ENCODE measurements at places on chromosomes 3 and 15.

GRCh38 chr3:170732660-170733245 lies 137.2 kb downstream of the RPL22L1 start:
- no peak for DNase-seq

GRCh38 chr3:160003520-160004128 lies 15.0 kb downstream of the IL12A start:
- no peak for DNase-seq

GRCh38 chr15:77024273-77025082 lies 29.6 kb downstream of the PSTPIP1 start:
- peak; percentile 55 for DNase-seq

- peak; percentile 44 for DNase-seq
Measured at GRCh38 chr3:72482589-72483321, 365.5 kb downstream of the SHQ1 start.

DNA sequence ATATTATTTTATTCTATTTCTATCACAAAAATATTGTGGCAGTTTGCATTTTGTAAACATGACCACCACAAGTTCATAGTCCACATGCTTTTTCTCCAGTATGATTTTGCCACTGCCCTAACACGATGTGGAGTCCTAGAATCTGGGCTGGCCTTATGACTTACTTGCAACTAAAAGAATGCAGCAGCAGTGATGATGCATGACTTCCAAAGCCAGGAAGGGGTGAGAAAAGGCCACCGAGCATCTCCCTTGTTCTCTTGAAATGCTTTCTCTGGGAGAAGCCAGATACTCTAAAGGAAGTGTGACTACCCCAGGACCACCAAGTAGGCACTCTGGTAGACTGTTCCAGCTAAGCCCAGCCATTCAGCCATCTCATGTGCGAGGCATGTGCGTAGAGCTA lies 191.6 kb upstream of the MRPL3 start:
- no peak for DNase-seq

GRCh38 chr3:17192995-17193394 lies 308.2 kb downstream of the PLCL2 start:
- DNase-seq, result no peak

DNA sequence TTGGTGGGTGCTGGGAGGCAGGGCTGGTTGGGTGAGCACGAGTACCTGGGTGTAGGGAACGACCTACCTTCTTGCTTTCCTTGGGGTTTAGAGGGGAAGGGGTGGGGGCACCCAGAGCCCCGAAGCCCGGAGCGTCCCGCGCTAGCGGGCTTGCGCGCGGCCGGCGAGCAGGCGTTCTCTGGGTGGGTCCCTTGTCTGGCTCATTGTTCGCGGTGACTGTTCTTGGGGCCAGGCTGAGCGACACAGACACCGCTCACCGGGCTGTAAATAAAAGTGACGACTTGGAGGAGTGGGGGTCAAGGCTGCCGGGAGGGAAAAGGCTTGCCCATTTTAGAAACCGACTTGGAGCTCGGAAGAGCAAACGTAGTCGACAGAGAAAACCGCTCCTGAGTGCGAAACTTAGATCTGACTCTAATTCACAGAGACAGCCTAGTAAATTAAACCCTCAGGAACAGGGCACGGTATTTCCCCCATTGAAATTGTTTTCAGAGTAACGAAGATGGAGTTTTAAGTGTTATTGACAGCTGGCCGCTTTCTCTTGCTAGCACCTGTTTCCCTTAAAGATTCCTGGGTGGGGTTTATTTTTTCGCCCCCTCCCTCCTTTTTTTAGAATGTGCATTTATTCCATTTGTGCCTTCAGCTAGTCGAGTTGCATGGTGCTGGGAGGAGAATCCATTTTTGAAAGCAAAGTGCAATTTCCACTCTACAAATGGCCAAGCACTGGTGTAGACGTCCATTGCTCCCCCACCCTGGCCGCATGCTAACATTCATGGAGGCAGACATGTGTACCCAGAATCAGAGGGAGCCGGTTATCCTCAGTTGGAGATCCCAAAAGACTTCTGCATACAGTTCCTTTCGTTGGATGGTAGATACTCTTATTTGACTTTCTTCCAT lies 532.1 kb upstream of the SEMA6D start:
- no peak for DNase-seq

- peak; percentile 52 for DNase-seq
Measured at GRCh38 chr3:9503283-9503682, 50.3 kb downstream of the LHFPL4 start.

DNA sequence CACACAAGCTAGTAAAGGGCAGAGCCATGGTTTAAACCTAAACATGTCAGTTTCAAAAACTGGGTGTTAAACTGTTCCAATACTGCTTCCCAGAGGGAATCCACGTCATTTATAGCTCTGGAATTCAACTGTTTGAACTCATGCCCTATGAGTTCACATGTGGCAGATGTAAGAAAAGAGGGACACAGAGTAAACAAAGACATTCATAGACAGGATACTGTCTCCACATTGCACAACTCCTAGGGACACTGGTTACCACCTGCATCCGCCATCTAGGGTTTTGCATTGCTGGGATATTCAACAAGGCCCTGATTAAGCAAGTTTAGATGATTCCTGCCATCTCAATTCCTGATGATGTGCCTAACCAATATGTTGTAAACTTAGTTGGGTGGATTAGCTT lies 134.1 kb upstream of the COL8A1 start:
- no peak for DNase-seq

DNA sequence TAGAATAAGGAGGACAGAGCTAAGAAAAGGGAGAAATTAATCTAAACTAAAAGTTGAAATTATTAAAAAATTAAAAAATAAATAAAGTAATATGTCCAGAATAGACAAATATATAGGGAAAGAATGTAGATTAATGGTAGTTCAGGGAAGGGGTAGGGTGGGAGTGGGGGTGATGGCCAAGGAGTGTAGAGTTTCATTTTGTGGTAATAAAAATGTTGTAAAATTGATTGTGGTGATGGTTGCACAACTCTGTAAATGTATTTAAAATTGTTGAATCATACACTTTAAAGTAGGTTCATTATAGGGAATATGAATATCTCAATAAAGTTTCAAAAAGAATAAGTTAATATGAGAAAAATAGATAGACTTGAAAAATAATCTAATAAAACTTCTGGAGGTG lies 21.0 kb upstream of the FNDC3B start:
- no peak for DNase-seq

- DNase-seq, result peak; percentile 28
Measured at GRCh38 chr3:101849714-101850245, 466 bp downstream of the NFKBIZ start.

DNA sequence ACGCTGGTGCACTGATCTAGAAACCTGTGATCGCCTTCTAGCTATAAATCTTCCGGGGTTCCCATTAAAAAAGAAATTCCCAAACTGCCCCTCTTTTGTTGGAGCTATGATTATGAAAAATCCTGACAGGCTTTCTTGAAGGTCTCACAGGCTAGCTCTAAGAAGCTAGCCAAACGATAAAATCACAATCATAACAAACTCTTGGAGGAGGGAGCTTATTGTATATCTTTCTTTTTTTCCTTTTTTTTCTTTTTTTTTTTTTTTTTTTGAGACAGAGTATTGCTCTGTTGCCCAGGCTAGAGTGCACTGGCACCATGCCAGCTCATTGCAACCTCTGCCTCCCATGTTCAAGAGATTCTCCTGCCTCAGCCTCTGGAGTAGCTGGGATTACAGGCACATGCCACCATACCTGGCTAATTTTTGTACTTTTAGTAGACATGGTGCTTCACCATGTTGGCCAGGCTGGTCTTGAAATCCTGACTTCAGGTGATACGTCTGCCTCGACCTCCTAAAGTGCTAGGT lies 72.0 kb downstream of the MYO1E start:
- DNase-seq, result no peak

DNA sequence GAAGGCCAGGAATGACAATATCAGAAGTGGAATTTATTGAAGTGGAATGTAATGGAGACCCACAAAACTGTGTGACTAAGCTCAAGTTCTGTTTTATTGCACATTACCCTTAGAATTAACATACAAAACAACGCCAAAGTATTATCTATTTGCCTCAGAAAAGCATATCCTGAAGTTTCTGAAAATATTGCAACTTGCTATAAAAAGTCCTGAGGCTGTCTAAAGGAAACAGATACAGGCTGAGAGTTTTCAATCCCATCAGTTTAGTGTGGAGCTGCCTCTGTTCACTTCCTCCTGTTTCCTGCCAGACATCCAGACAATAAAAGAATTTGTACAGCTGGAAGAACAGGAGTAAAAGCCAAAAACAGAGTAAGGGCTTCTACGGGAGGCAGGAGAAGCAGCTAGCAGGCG lies 108.8 kb downstream of the FBN1 start:
- no peak for DNase-seq

GRCh38 chr3:183698318-183698751 lies 738 bp downstream of the YEATS2 start:
- peak; percentile 11 for DNase-seq

DNA sequence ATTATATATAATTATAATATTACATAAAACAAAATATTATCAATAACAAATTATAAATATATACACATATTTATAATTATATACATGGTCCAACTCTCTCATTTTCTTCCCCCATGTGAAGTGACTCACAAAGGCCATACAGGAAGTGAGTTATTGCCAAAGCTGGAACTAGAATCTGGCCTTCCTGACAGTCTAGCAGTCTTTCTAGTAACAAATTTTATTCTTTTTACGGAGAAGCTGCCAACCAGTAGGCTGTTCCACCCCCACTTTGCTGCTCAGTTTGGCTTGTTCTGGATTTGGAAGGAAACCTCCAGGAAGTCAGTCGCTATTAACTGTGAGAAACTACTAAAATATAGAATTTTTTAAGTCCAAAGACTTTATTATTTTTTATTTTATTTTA lies 79.6 kb downstream of the DHX36 start:
- no peak for DNase-seq

DNA sequence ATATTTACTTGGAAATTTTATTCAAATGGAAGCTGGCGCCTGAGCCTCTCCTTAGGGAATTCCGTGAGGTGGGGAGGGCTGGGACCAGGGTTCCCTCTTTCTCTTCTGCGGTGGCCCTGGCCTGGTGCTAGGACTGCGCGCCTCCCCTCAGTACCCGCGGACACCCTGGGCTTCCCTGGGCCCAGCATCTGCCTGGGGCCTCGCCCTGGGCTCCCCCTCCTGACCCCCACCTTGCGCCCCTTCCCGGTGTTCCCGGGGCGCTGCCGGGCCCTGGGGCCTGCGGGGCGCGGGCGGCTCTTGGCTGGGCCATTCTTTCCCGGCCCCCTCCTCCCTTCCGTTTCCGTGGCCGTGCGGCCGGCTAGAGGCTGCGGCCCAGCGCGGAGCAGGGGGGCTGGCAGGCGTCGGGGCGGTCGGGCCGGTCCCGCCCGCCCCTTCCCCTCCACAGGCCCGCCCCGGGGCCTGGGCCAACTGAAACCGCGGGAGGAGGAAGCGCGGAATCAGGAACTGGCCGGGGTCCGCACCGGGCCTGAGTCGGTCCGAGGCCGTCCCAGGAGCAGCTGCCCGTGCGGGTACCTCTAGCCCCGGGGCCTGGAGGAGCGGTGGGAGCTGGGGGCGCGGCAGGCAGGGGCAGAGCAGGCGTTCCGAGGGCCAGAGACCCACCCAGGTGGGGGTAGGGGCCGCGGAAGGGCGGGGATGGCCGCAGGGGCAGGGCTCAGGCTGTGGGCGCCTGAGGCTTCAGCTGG lies at the start of gene FES:
TSS of gene FES (plus strand) at position 529 of the 743 bp plus-strand sequence. CDS start 542 bp downstream, outside the sequence.
- DNase-seq, result no peak

DNA sequence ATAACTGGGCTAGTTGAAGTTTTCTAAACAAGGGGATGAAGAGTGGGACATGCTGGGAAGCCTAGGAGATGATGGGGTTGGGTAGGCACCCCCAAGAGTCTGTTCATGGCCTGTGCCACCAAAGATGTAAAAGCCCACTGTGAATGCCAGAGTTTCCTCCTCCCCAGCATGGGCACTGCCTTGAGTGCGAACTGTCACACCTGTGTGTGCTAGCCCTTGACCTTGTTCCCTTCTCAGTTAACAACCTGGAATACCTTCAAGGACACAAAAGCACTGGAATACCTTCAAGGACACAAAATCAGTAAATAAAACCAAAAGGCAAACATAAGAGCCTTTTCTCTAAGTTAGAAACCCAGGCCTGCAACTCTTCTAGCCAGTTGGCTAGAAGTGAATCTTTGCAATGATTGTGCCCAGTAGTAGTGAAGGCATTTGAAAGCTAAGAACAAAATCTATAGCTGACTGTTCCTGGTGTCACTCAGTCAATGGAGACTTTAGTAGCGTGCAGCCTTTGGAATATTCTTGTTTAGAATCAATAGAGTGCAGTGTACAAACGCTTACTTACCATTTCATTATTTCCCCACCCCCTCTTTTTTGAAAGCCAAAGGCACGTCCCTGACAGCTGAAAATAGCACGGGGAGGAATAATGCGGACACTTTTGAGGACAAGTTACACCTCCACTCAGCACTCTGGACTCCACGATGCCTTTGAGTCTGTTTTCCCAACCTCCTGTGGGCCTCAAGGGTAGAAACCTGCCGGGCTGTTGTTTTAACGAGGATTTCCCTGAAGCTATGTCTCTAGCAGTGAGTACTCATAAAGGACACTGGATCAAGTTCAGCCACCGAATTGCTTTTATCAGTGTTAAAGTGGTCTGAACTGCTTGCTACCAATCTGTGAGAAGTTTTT lies 24.2 kb downstream of the PSMD6 start:
- DNase-seq, result no peak

DNA sequence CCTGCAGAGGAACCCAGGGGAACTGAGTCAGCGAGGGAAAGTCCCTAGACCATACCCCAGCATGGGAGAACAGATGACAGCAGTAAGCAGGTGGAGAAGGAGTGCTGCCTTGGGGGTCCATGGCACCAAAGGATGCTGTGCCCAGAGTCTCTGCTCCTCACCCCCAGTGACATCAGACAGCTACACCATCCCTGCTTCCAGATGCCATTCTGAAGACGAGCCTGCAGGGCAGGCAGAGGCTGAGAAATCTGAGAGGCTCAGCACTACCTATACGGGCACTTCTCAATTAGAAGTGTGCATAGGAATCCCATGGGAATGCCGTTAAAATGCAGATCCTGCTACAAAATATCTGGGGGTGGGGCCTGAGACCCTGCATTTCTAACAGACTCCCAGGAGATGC lies 211.3 kb upstream of the NSMCE3 start:
- no peak for DNase-seq

DNA sequence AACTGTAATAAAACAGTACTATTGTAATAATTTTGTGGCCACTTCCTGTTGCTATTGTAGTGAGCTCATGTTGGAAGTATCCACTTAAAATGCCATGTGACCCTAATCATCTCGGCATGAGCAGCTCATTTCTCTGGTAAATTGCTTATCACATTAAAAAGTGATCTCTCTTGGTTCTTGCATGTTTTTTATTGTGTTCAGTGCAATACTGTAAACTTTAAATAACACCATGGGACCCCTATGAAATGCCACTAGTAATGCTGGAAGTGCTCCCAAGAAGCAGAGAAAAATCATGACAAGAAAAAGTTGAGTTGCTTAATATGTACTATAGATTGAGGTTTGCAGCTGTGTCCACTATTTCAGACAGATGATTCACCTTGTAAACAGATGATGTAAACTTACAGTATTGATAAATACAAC lies 45.6 kb downstream of the NMD3 start:
- DNase-seq, result no peak

DNA sequence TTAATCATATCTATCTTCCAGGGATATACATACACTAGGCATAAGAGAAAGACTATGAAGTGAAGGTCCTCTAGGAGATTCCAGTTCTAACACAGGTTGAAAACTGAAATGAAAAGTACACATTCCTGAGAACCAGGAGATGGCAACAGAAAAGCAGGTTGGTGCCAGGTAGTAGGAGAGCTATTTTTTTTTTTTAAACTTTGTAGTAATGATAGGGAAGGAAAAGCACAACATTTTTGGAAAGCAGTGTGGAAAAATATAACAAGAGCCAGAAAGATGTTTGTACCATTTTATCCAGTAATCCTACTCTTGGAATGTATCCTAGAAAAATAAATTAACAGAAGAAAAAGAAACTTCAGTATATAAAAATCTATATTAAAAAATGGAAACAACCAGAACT lies 189.9 kb downstream of the DTWD1 start:
- no peak for DNase-seq

GRCh38 chr15:72797834-72798233 lies 14.3 kb upstream of the ADPGK start:
- no peak for DNase-seq

Data from stimulated activated CD8-positive, alpha-beta memory T cell treated with anti-CD3 and anti-CD28 coated beads, Interleukin-15, amount 100 ng/mL, for 24 hours (primary cell).